Nephron progenitor cell (in vitro differentiated cells): ENCODE measurements at places on chromosomes 3 and 15.
A peak's percentile ranks its signal among the peaks of the same experiment; 100 is the strongest.

DNA sequence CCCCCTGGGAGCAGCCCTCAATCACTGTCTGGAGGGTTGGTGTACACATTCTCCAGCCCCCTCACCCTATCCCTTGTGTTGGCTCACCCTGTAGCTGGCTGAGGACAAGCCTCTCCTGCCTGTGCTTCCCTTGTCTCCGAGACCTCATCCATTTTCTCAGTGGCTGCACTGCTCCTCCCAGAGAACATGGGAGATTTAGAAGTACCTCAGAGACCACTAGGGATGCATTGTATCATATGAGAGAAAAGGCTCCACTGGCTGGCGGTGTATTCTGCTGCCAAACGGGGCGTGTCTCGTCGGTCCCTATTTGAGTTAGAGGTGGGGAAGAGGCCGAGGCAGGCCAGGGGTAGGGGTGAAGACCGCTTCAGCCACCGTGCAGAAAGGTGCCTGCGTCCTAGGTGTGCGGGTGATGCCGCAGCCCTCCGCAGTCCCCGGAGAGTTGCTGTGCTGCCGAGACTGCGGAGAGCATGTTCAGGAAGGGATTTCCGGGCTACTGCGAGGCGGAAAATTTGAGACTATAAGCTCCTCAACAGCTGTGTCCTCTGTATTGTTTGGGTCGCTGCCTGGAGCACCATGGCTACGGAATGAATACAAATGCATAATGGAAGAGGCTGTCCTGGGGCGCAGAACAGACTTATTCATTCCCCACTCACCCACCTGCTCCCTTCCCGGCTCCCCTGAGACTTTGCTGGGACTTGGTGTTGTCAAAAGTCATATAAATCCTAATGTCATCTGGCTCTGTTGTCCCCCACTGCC, 43.8 kb downstream of the SPSB4 start:
- DNase-seq, result no peak

DNA sequence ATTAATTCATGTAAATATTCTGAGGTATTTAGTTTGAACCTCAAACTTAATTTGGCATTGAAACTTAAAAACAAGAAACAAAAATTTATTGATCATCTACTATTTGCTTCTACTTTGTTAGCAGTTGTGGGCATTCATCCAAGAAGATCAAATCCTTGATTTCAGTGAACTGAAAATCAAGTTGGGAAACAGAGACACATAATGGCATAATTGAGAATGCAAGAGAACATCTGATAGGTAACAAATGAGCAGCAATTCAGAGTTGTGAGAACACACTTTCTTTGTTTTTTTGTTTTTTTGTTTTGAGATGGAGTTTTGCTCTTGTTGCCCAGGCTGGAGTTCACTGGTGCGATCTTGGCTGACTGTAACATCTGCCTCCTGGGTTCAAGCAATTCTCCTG, 33.9 kb upstream of the MED12L start:
- no peak for DNase-seq

- DNase-seq, result no peak
These were observed 42.5 kb downstream of the SH3GL3 start for GRCh38 chr15:83489690-83490089.

- no peak for DNase-seq
These were observed 224.7 kb upstream of the TBC1D5 start for GRCh38 chr3:17967111-17967510.

DNA sequence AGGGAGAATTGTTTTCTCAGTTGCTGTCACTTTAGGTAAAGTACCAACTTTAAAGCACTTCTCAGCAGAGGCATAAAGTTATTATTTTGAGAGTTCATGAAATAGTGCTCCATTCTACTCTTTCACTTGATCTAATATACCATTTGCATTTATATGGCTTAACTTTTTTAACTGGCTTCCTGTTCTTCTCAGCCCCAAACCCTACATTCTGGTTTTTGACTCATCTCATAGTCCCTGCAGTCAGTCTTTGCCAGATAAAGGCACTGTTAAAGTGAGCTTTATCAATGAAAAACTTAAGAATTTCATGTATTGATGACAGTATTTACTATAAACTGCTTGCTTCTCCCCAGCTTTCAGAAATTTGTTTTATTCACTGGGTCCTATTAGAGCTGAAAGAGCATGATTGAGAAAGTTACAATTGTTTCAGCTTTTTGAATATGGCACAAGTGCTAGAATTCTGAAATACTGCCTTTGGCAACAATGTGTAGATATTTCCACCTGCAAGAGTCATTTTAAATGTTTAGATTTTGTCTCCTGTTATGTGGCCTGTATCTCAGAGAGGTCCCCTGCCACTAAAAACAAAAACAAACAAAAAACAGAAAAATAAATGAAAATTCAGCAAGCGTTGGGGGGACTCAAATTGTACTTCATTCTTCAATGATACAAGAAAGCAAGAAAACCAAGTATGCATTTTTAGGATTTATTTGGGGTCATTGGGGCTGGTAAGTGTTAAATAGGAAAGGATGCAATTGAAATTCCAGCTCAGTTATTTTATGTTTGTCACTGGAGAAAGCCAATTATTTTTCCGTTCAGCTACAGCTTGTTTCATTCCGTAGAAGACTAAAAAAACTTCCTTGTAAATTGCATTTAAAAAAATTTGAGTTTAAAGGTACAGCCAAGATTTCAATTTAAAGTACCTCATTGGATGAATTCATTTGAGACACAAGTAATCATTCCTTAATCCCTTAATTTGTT, 28.6 kb downstream of the TGFBR2 start:
- no peak for DNase-seq

DNA sequence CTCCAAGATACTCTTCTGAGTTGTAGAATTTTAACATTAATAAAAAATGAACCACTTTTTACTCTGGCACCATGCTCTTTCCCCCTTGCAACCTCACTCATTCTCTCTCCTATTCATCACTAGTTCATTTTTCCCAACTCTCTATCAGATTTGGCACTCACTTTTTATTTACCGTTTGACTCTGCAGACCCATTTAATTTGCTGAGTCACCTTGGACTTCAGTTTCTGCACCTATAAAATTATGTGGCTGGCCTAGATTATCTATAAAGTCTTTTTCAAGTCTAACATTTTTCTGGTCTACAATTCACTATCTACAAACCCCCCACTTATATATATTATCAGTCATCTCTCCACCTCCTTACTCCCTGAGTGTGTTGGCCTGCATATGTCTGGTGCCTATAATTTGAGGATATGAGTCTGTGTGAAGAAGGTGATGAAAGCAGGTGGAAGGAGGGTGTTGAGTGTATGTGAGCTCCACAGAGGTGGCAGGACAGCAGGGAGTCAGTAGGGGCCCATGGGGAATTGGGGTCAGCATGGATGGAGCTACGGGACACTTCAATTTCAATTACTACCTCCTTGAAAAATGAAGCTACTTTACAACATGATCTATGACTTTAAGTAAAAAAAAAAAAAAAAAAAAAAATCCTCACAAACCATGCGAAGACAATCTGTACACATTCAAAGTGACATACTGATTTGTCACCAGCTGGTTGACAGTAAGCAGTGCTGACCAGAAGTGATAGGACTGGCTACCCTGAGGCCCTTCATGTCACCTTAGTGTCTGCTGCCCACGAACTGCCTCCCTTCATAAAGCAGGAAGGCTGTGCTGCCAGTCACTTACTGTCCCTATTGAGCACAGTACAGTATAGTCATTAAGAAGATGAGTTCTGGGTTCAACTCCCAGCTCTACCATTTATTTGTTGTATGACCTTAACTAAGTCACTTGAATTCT, 334.2 kb upstream of the IL12A start:
- no peak for DNase-seq

DNA sequence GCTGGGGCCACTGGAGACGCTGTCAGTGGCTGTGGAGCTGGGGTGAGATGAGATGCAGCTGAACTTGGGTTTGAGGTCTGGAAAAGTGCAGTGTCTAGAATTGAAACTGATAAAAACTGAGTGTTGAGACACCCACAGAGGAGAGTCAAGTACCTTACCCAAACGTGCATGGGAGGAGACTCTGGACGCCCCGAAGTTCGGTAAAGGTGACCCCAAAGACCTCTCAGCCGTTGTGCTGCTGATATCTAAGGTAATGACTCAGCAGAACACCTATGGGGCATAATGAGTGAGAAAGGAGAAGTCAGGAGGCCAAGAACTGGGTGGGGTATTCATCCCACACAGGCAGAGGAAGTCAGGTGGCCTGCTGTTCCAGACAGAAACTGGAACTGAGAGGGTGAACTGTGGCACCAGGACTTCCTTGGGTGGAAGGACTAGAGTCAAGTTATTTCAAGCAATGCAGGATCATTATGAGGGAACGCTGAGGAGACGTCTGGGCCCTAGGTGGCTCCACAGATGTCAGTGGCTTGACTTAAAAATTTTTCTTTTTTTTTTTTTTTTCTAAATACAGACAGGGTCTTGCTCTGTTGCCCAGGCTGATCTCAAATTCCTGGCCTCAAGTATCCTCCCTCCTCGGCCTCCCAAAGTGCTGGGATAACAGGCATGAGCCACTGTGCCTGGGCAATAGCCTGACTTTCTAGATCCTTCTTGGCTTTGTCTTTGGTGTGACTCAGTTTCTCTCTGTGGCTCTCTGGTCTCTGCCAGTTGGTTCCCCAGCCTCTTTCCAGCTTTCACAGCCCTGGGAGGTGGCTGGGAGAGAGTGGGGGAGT, 67.6 kb upstream of the GCNT3 start:
- no peak for DNase-seq

- no peak for DNase-seq
These were observed 51.3 kb downstream of the DRD3 start for GRCh38 chr3:114127517-114127916.

DNA sequence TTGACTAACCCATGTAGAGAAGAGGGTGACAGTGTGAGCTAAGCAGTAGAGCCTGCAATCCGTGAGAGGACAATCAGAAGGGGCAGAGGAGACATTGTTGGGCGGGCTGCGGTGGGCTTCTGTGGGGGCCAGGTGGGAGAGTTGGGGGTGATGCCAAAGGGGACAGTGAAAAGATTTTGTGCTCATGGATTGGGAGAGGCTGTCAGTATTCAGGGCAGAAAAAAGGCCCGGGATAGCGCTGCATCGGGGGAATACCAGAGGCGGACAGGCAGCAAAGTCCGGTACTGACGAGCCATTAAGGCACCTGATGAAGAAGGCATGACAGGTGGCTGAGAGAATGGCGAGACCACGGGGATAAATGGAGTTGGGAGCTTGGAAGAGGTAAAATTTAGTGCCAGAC, 1.3 kb upstream of the PXYLP1 start:
- DNase-seq, result no peak

GRCh38 chr15:48415036-48415886, 84.0 kb downstream of the DUT start:
- DNase-seq, result no peak

- no peak for DNase-seq
These were observed 514 bp upstream of the PPP4R2 start for GRCh38 chr3:72996121-72996472.

DNA sequence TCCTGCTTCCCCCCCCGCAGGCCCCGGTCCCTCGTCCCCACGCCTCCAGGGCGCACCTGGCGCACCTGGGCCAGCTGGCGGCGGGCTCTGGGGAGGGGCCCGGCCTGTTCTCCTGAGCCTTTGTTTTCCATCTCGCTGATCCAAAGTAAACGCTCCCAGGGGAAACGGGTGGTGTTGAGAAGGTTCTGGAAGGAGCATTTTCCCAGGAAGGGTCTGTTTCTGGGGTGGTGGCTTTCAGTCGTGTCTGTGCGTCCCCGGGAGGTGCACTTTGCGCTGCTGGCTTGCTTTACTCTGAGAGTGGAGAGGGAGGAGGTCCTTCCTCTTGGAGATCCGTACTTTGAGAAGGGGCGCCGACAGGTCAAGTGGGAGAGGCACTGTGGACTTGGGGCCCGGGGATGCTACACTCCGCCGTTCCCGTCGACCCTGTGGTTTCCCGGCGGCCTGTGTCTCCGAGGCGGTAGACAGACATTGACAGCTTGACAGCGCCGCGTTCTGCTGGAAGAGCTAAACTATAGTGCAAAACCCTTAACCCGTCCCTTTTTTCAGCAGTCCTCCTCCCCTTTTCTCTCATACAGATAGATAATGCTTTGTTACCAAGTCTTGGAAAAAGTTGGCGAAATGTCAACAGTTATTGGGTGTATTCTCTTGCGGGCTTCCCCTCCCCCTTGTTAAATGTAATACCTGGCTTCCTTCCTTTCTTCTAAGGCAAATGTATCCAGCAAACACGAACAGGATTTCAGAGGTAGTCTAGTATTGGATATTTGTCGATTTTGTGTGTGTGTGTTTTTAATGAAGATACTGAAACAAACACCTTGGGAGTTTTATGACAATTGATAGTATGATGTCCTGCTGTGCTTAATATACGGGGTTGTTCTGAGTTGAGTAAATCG, 6.5 kb downstream of the TPM1 start:
- peak; percentile 57 for DNase-seq

GRCh38 chr3:130772129-130772528, 25.5 kb upstream of the PIK3R4 start:
- DNase-seq, result no peak

GRCh38 chr3:111595232-111595631, at the start of gene ZBED2:
TSS of gene ZBED2 (minus strand) at chr3:111595346. CDS start at chr3:111594201, 1,145 bp downstream.
- no peak for DNase-seq

- DNase-seq, result no peak
These were observed 123.8 kb upstream of the ZBTB20 start for GRCh38 chr3:115270849-115271248.

- DNase-seq, result no peak
These were observed 39.9 kb upstream of the BDH1 start for GRCh38 chr3:197595470-197596185.

GRCh38 chr3:102530415-102531181, 95.8 kb downstream of the ZPLD1 start:
- DNase-seq, result no peak

- no peak for DNase-seq
These were observed 686.3 kb downstream of the NTRK3 start for GRCh38 chr15:87570206-87570605.

GRCh38 chr15:58539548-58539947, 107.8 kb downstream of the LIPC start:
- DNase-seq, result no peak

- DNase-seq, result no peak
These were observed 291.2 kb upstream of the RBMS3 start for GRCh38 chr3:28989646-28990089.

GRCh38 chr3:155917781-155918180, 47.3 kb downstream of the GMPS start:
- no peak for DNase-seq

DNA sequence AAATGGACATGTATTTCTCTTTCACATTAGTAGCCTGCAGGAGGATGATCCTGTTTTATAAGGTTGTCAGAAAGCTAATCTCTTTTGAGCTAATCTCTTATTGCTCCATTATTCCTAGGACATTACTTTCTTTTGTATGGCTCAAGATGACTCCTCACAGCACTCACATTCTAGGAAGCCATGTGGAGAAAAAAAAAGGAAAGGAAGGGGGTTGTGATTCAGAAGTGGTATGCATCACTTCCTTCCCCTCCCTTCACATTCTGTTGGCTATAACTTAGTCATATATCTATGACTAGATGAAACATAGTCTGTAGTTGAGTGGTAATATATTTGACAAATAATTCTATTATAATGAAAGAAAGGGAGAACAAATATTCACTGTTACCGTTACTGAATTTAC, 168.8 kb upstream of the TTC14 start:
- no peak for DNase-seq

DNA sequence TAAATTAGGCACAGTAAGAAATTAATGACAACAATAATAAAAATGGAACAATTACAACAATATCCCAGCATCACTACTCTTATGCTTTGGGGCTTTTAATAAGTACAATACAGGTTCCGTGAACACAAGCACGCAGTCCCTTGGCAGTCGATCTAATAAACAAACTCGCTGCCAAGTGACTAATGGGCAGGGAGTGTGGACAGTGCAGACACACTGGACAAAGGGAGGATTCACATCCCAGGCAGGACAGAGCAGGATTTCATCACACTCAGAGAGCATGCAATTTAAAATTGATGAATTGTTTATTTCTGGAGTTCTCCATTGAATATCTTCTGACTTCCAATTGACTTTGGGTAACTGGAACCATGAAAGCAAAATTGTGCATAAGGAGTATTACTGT, 524.1 kb upstream of the CFAP20DC start:
- DNase-seq, result no peak
